ENCODE measurements at places on chromosomes 6 and 20. TPM values are rescaled to one million over a fixed set of nuclear protein-coding genes. Genes with fewer than 3 reads are reported as not detected.

DNA sequence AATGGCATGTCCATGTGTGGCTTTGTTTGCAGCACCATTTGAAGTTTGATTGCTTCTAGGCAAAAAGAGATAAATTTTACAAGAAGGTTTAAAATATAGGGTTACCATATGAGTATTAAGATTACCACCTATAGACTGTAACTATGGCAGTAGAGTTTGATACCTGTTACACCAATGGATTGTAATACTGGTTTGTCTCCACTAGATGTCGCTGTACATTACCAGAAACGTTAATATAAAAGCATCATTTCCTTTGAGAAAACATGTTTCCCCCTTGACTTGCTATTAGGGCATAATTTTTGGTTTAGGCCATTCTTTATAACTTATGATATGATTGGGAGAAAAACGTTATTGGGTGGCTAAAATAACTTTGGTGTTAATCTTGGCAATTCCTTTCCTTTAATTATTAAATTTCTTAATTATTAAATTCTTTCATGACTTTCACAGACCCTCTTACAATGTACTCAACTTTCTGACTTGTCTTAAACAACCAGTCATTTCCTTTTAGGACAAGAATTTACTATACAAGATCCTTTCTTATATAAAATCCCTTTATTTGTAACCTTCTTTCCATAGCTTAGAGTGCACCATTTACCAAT is 42.8 kb downstream of the HLA-DPB1 start:
- peak; percentile 29 for DNase-seq

- no peak for DNase-seq
Measured at GRCh38 chr6:159572439-159573110, 120.5 kb downstream of the SOD2 start.

The RNF182 gene
- polyA plus RNA-seq, result 3.2 TPM

- no peak for DNase-seq
Measured at GRCh38 chr20:18363708-18364107, 75.4 kb downstream of the ZNF133 start.

The TUBB1 gene
- 1.9 TPM for polyA plus RNA-seq

The SSTR4 gene
- polyA plus RNA-seq, result not detected

The APOBEC2 gene
- 0.26 TPM for polyA plus RNA-seq

DNA sequence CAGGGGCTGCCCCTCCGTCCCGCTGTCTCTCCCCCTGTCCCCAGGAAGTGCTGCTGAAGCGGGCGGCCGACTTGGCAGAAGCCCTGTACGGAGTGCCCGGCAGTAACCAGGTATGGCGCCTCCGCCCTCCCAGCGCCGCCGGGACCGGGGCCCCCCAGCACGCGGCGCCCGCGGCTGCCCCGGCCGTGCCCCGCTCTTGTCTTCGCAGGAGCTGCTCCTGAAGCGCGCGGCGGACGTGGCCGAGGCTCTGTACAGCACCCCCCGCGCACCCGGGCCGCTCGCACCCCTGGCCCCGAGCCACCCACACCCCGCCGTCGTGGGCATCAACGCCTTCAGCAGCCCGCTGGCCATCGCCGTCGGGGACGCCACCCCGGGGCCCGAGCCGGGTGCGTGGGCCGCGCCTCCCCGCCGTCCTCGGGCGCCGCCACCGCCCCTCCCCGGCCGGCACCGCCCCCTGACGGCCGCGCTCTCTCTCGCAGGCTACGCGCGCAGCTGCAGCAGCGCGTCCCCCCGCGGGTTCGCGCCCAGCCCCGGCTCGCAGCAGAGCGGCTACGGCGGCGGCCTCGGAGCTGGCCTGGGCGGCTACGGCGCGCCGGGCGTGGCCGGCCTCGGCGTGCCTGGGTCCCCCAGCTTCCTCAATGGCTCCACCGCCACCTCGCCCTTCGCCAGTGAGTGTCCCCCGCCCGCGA is 48.4 kb downstream of the CPXM1 start:
- DNase-seq, result no peak

The PIGU gene
- 39.6 TPM for polyA plus RNA-seq

GRCh38 chr6:28251661-28252008 is 434 bp downstream of the ZKSCAN4 start:
- DNase-seq, result no peak

GRCh38 chr6:168732676-168733075 is 291.7 kb downstream of the SMOC2 start:
- no peak for DNase-seq

DNA sequence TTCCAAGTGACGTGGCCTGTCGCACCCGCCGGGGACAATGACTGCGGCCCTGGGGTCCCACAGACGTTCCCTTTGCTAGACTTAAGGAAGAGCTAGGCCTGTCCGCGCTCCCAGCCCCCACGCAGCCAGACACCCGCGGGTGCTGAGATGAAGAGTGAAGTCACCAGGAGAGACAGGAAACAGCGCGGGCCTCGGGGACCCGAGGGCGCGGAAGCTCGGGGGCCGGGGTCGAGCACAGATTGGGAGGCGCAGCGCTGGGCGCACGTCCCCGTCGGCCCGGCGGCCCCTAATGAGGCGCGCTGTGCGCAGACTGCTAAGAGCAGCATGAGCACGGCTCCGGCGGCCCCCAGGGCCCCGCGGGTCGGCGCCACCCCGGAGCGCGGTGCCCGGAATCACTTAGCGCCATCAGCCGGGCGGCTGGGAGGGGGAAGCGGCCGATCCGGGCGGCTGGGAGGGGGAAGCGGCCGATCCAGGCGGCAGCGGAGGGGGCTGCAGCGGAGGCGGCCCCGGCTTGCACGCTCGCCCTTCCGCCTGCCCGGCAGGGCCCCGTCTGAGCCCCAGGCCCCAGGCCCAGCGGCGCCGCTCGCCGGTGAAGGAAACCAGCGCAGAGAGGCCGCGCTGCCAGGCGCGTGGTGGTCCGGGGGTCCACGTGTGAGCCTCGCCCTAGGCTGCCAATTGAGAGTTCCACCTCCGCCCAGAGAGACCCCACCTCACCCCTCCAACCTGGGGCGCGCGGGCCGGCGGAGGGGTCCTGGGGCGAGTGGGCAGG is 8.3 kb upstream of the AVP start:
- no peak for DNase-seq

DNA sequence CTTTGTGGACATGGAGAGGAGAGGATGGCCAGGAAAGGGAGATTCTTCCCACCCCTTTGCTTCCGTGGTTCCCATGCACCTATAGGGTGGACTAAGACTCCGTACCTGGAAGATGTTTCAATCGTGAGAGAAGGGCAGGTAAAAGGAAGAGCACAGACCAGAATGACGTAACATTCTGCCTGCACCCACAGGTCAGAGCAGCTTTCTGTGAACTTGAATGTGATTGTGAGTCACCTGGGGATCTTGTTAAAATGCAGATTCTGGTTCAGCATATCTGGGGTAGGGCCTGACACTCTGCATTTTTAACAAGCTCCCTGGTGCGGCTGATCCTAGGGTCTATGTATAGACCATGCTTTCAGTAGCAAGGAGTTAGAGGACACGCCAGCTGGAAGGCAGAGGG is 164.1 kb upstream of the SGK1 start:
- no peak for DNase-seq

GRCh38 chr20:2746636-2747265 is 53.7 kb downstream of the CPXM1 start:
- DNase-seq, result no peak

GRCh38 chr6:6969761-6970223 is 138.0 kb upstream of the RREB1 start:
- no peak for DNase-seq

- DNase-seq, result no peak
Measured at GRCh38 chr6:47653706-47654105, 44.7 kb upstream of the ADGRF4 start.

DNA sequence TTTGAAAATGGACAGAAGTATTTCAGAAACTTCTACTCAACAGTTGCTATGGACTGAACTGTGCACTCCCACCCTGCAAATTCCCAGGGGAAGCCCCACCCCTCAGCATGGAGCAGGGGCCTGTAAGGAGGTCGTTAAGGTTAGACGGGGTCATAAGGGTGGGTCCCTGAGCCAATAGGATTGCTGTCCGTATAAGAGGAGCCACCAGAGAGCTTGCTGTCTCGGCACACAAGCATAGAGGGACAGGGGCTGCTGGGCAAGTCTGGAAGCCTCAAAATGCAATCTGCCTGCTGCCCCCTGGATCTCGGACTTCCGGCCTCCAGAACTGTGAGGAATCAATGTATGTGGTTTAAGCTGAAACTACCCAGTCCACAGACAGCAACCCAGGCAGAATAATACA is 37.4 kb upstream of the AFDN start:
- no peak for DNase-seq

The GNMT gene
- 0.95 TPM for polyA plus RNA-seq

The ZNF337 gene
- polyA plus RNA-seq, result 26.4 TPM

DNA sequence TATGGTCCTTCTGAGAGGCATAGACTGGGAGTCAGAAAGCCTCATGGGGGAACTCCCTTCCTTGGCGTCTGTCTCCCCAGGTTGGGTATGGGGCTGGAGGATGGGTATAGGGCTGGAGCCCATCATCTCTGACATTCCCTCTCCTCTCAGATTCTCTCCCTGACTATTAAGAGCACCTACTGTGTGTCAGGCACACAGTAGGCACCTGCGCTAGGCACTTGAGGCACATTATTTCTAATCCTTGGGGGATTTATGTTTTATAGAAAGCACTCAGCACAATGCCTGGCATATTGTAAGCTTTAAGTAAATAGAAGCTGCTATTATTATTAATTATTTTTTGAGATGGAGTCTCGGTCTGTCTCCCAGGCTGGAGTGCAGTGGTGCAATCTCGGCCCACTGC is 76.3 kb downstream of the CD40 start:
- no peak for DNase-seq

The COL20A1 gene
- 0.64 TPM for polyA plus RNA-seq

- DNase-seq, result no peak
Measured at GRCh38 chr6:145809785-145810184, 4.8 kb downstream of the FBXO30 start.

GRCh38 chr6:105272786-105273185 is 93.0 kb upstream of the POPDC3 start:
- peak; percentile 20 for DNase-seq

DNA sequence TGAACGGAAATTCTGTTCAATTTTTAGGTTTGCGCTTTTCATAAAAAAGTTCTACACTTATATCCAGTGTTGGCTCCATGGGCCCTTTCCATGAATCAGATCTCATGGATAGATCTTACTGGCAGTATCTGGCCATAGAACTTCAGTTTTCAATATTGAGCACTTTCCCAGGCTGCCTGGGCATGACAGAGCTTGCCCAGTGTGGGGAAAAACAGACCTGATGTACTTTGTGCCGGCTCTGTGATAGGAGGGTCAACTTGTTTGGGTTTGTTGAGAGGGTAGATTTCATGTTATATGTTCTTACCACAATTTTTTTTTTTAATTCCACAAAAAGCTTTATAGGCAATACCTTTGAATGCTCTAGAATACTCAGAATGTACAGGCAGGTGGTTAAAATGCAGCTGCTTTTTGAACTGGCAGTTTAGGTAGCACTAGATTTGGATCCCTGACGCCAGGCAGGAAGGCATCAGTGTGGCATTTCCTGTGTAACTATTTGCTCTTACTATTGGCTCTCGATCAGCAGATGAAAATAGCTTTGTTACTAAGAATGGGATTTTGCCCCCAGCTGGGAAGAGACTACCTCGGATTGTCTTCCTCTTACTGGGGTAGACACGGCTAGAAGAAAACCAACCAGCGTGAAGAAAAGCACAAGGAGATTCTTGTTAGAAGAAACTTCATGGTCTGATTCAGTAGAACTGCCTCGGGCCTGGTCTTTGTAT is 404.9 kb upstream of the SOX4 start:
- DNase-seq, result no peak

GRCh38 chr20:21554985-21555384 is 41.1 kb upstream of the NKX2-2 start:
- DNase-seq, result no peak

The BTBD3 gene
- 71.6 TPM for polyA plus RNA-seq

DNA sequence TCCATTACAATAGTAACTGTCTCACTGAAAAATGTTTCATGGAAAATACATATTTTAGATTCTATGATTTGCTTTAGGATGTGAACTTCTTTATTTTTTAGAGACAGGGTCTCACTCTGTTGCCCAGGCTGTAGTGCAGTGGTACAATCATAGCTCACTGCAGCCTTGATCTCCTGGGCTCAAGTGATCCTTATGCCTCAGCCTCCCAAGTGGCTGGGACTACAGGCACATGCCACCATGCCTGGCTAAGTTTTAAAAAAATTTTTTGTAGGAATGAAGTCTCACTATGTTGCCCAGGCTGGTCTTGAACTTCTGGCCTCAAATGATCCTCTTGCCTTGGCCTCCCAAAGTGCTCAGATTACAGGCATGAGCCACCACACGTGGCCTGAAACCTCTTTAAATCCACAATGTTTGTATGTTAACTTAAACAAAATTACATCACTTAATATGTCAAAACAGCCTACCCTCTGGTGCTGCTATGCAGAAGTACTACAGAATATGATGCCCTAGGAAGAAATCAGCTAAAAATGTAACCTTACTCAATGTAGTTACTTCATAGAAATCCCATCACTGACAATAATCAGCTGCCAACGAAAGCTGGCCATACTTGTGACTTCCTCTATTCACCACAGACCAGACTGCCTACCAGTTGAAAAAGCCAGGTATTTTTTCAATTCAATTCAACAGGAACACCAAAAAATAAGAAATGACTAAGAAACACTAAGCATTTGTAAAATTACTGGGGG is 17.6 kb downstream of the EEF1A1 start:
- DNase-seq, result no peak

DNA sequence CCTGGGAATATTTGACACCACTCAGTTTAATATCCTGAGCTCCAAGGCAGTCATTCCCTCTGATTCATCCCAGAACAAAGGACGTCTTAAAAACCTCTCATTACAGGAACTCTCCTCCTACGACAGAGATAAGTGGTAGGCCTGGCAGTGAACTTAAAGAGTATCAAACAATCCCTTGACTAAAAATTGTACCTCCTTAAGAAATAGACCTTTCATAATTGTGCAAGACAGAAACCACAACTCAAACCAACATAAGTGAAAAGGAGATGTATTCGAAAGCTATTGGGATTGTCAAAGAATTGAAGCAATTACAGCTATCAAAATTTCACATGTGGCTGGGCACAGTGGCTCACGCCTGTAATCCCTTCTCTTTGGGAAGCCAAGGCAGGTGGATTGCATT is 19.1 kb upstream of the BNIP5 start:
- DNase-seq, result no peak

The CALHM6 gene
- 4.9 TPM for polyA plus RNA-seq

DNA sequence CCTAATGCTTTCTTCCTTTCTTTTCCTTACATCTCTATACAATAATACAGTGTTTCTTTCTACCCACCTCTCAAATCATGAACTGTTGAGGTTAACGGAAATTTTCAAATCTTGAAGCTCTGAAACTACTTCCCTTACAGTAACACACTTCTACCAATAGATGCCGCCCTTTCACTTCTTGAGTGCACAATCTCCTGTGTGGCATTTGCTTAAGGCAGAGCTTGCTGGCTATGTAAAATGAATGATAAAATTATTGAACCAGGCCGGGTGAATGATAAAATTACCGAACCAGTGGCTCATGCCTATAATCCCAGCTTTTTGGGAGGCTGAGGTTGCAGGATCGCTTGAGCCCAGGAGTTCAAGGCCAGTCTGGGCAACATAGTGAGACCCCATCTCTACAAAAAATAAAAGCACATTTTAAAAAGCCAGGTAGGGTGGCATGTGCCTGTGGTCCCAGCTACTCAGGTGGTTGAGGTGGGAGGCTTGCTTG is 56.8 kb downstream of the KCNS1 start:
- DNase-seq, result peak; percentile 51

- no peak for DNase-seq
Measured at GRCh38 chr20:53174454-53174853, 202.3 kb downstream of the TSHZ2 start.

GRCh38 chr6:93799226-93799625 is 379.9 kb upstream of the EPHA7 start:
- no peak for DNase-seq

- DNase-seq, result no peak
Measured at GRCh38 chr6:150426198-150426597, 57.4 kb downstream of the IYD start.

The PSORS1C2 gene
- 0.14 TPM for polyA plus RNA-seq

The NRSN1 gene
- 0.78 TPM for polyA plus RNA-seq

The MYCT1 gene
- 16.3 TPM for polyA plus RNA-seq

All from renal cortex interstitium (tissue), 15 donors.